ENCODE measurements at places on chromosomes 6 and 20.

DNA sequence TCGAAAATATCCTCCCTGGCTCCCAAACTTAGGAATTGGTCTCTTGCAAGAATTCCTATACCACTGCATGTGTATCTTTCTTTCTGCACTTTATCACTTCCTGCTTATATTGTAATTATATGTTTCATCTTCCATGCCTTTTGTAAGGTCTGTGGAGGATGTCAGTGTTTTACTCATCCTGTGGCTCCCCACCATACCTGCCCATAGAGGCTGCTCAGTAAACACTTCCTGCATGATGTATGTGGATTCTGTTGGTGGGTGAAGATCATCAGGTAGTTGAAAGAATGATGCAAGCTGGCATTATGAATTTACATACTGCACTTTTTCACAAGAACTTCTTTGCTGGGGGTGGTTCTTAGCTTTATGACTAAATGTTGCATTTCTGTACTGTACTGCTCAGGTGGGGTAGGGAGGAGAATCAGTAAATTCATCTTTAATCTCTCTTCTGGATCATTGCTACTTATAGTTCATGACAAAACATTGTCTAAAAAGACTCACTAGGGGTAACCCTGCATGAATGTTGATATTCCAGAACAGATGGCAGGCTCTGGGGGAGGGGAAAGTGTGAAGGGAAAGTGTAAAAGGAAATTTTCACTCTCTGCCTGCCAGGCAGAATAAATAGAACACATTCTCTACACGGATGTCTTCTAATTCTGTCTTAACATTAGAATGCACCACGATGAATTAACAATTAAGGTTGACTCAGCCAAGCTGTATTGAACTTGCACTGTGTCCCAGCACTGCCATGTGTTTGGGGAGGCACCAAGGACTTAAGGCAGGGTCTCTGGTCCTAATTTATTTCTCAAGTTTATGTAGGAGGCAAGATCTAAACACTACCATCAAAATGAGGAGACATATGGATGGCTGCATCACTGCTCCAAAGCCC is 36.0 kb upstream of the KLHL31 start:
- no peak for DNase-seq

GRCh38 chr6:170360476-170360875 is 53.9 kb downstream of the FAM120B start:
- DNase-seq: no peak

DNA sequence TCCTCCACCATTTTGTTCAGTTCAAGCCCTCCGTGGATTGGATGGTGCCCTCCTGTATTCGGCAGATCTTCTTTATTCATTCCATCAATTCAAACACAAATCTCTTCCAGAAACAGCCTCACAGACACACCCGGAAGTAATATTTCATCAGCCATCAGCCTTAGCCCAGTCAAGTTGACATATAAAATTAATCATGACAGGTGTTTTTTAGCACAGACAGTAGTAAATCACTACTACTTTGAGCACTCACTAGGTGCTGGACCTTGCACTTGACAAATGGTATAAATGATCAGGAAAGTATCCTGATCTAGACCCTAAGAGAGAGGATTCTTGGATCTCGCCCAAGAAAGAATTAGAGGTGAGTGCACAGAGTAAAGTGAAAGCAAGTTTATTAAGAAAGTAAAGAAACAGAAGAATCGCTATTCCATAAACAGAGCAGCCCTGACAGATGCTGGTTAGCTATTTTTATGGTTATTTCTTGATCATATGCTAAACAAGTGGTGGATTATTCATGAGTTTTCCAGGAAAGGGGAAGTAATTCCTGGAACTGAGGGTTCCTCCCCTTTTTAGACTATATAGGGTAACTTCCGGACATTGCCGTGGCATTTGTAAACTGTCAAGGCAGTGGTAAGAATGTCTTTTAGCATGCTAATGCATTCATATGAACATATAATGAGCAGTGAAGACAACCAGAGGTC is 194.6 kb upstream of the LAMP5 start:
- no peak for DNase-seq

DNA sequence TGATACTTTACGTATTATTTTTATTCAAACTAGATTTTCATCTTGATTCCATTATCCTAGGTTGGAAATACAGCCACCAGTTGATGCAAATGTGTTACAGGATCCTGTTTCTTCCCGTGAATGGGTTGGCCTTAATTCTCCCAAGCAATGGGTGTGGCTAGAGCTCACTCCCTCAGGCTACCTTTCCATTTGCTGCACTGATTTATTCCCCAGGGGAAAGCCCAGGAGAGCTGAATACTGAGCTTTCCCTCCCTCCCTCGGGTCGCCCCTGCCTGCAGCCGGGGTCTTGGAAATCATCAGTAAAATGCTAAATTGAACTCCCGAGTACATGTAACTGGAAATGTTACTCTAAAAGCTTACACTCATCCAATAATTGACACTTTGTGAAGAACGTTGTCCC is 9.9 kb downstream of the SMOC2 start:
- no peak for DNase-seq

- DNase-seq: no peak
Measured at GRCh38 chr6:84975316-84975715, 210.9 kb upstream of the TBX18 start.

DNA sequence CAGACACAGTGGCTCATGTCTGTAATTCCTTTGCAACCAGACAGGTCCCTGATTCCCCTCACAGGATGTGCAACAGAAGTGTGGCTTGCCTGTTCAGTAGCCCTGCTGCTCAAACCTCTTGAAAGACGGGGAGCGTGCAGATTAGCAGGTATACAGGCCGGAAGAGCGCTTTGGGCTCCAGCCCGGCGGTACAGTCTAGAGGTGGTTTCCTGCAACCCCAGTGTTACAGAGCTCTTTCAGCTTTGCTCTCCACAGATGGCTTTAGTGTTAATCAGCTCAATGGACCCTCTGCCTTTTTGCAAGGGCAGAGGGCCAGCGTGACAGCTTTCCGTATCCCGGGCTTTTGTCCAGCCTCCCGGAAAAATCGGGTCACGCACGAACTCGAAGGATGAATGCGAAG is 67.2 kb upstream of the TNFRSF21 start:
- no peak for DNase-seq

- peak; percentile 31 for DNase-seq
Measured at GRCh38 chr6:14035071-14035847, 82.3 kb upstream of the CD83 start.

DNA sequence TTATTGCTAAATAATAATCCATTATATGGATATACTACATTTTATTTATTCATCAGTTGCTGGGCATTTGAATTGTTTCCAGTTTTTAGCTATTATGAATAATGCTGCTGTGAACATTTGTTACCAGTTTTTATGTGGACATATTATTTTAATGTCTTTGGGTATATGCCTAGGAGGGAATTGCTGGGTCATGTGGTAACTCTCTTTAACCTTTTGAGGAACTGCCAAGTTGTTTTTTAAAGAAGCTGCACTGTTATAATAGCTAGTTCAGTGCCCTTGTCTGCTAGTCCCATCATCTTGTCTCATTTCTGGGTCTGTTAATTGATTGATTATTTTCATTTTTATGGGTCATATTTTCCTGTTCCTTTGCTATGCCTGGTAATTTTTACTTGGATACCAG is 56.3 kb downstream of the FOXO3 start:
- DNase-seq: no peak

DNA sequence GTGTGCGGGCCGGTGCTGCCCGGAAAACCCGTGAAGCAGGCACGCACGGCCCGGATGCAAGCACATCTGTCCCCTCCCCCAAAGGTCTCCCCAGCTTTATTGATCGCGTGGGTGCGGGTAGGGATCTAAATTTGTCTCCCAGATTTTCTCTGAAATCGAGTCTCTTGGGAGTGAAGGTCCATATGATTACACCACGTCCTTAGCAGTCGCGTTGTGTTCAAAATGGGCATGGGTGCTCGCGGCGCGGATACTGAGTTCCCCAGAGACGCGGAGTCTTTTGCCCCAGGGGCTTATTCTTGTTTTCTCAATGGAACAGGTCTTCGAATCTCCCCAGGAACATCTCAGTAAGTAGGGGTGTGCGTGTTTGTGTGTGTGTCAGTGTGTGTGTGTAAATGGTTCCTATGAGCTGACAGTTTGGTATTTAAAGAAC is 2.8 kb upstream of the ZNF292 start:
- no peak for DNase-seq

- no peak for DNase-seq
Measured at GRCh38 chr20:32352121-32352720, 5.9 kb upstream of the ASXL1 start.

DNA sequence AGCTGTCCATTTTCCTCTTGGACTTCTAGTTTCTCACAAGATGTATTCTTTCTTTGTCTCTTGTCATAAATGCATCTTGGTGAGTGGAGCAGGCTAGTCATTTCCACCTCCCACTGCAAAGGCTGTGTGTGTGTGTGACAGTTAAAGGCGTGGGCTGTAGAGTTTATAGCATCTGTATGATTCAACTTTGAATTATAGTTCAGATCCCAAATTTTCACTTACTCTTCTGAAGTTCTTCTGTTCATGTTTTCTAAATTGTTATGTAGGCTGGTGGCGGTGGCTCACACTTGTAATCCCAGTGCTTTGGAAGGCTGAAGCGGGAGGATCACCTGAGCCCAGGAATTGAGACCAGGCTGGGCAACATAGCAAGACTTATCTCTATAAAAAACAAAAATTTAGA is 44.7 kb upstream of the GRIK2 start:
- DNase-seq: no peak

DNA sequence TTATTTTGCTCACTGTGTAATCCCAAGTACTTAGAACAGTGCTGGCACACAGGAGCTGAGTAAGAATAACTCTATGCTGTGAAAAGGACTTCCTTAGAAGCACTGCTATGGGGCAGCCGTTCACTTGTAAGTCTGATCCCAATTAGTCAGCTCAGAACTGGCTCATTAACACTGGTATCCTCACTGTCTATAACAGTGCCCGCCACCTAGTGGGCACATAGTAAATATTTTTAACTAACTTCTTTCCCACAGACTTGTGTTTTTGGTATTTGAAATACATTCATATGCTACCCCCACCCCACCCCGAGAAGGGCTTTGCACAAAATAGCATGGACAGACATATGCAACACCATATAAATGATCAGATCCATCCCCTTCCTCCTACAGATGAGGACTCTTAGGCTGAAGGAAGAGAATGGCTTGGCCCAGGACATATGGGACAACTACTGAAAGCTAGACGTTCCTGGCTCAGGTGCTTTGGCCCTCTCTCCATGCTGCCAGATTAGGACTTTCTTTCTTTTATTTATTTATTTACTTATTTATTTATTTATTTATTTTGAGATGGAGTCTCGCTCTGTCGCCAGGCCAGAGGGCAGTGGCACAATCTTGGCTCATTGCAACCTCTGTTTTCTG is 47.1 kb downstream of the DST start:
- DNase-seq: no peak

GRCh38 chr6:34027939-34028441 is 117.9 kb downstream of the GRM4 start:
- no peak for DNase-seq

DNA sequence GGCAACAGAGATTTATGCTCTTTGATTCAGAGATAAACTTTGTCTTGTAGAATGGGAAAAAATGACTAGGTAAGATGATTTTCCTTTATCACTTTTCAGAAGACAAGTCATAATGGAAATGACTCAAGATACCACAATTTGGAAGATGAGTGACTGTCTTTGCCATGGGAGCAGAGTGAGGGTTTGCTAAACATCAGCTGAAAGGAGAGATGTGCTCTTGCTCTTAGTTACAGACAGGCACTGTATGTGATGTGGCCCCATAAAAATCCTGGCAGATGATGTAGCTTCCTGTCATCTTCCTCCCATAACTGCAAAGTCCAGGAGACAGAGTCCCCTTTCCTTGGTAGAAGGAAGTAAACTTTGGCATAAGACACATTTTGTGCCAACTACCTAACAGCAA is 47.6 kb downstream of the BACH2 start:
- DNase-seq: no peak

GRCh38 chr6:158817728-158818580 is 1.2 kb downstream of the EZR start:
- DNase-seq: peak; percentile 91

- DNase-seq: no peak
Measured at GRCh38 chr6:121823437-121823851, 388.0 kb downstream of the GJA1 start.

DNA sequence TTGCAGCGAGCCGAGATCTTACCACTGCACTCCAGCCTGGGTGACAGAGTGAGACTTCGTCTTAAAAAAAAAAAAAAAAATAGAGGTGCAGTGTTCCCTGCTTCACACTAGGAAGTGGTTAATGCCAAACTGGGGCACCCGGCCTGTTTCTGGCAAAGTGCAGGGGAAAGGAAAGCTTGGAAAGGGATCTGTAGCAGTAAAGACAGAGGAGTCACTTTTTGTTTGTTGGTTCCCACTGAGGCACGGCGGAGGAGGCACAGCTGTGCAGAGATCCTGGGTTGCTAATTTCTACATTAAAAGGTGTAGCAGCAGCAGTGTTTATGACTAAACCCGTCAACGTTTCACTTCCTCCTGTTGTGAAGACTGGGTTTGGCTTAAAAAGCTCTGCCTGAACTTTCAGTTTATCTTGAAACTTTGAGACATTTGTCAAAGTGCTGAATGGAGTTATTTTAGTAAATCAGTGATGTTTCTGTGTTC is 125.6 kb downstream of the CARMIL1 start:
- no peak for DNase-seq

DNA sequence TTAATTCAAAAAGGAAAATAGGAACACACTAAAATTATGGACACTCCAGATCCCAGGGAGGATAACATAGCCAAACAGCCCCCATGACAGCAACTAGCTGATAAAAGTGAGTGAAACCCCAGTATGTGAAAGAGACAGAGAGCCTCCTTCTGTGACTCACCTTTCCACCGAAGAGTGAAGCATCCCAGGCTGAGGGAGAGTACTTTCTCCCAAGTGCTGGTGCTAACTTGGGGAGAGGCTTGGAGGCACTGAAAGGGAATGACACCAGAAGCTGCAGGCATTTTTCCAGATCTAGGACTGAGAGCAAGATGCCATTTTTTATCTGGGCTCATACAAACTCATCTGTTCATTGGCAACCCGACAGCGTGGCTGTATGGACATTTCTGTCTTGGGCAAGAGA is 339.8 kb downstream of the HTR1B start:
- DNase-seq: no peak

GRCh38 chr6:138692058-138692977 is 81.3 kb upstream of the CCDC28A start:
- DNase-seq: peak; percentile 88

- no peak for DNase-seq
Measured at GRCh38 chr6:73073238-73073637, 152.1 kb downstream of the KHDC1L start.

GRCh38 chr6:75196081-75196687 is 9.7 kb downstream of the COL12A1 start:
- DNase-seq: no peak

DNA sequence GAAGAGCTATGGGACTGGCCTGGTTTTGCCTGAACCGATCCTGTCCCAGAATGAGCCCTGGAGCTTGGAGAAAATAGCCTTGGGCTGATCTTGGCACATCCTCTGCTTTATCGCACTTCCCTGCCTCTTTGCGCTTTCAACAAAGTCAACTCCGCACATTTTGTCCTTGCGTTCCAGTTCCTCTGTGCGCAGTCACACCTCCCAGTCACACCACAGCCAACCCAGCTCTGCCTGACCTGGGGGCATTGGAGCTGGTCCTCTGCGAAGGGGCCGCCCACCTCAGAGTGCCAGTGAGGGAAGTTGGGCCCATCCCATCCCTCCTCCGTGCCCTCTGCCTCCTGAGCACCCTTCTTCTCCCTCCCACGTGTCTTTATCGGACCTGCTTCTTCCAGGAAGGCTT is 16.9 kb upstream of the UQCC2 start:
- peak; percentile 77 for DNase-seq

Data from left ventricle myocardium superior (tissue), 1 donor.